ENCODE measurements at places on chromosomes 5 and 9.

- DNase-seq = no peak
Measured at GRCh38 chr5:149046196-149046829, 16.5 kb downstream of the SH3TC2 start.

DNA sequence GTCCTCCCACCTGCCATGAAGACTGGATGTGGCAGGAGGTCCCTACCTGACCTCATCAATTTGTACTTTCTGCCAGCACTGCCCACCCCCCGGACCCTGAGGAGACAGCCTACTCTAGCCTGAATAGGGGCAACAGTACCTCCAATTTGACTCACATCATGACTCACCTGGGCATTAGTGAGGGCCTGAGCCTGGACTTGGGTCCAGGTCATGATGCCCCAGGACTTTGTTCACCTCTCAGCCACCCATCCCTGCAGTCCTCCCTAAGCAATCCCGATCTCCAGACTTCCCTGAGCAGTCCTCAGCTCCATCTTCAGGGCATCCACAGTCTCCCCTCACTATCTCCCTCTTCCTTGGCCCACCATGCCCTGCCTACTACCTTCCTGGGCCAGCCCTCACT lies 28.1 kb downstream of the KIF2A start:
- no peak for DNase-seq

- no peak for DNase-seq
Measured at GRCh38 chr9:98967257-98967656, 23.6 kb downstream of the COL15A1 start.

DNA sequence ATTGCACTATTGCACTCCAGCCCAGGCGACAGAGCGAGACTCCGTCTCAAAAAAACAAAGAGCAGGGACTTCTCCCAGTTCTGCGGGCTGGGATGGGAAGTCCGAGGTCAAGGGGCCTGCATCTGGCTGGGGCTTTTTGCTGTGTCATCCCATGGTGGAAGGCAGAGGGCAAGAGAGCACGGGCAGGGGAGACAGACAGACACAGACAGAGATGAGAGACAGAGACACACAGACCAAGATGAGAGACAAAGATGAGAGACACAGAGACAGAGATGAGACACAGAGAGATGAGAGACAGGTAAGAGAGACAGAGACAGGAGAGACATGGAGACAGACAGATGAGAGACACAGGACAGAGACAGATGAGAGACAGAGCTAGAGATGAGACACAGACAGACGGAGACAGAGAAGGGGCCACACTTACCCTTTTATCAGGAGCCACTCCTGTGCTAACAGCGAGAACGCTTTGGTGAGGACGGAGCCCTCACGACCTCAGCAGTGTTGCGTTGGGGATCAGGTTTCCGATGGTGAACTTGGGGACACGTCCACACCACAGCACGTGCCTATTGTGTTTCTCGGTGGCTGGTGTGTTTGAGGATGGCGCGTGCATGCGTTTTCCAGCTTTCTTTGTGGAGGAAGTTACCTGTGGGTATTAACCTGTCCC lies 8.9 kb upstream of the TOR4A start:
- DNase-seq = no peak

- no peak for DNase-seq
Measured at GRCh38 chr9:105059252-105059651, 131.3 kb upstream of the ABCA1 start.

- DNase-seq = no peak
Measured at GRCh38 chr9:37239224-37239859, 119.0 kb downstream of the ZCCHC7 start.

GRCh38 chr5:180704362-180704761 lies 35.5 kb downstream of the OR2Y1 start:
- DNase-seq = no peak

DNA sequence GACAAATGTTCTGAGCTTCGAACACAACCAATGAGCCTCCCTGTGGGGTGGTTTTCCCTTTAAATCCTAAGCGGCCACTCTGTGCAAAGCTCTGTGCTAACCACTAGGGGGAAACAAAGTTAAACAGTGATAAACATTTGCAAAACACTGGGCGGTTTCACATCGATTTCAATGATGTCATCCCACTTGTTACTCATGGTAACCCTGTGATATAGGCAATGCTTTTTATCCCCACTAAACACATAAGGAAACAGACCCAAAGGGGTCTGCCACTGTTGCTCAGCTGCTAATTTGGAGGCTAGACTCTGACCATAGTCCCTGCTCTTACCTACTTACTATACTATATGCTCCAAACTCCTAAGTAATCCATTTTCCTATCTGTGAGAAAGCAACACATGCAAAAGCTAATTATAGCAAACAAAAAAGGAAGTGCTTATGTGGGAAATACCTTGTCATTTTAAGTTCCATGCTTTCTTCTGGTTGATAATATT lies 57.3 kb downstream of the PTPN3 start:
- peak; percentile 86 for DNase-seq

- DNase-seq = peak; percentile 58
Measured at GRCh38 chr5:38500573-38501260, 55.7 kb downstream of the LIFR start.

DNA sequence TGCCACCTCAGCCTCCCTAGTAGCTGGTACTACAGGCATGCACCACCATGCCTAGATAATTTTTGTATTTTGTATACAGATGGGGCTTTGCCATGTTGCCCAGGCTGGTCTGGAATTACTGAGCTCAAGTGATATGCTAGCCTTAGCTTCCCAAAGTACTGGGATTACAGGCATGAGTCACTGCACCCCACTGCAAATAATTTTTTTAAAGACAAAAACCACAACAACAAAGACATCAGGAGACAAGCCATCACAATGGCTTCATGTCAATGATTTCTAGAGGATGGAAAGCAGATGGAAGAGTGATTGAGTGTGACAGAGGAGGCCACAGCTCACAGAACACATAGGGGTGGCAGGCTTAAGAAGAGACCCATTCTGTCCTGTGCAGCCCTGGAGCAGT lies 97.9 kb upstream of the PCSK1 start:
- DNase-seq = no peak

GRCh38 chr5:50730336-50730735 lies 63.9 kb downstream of the PARP8 start:
- no peak for DNase-seq

- peak; percentile 49 for DNase-seq
Measured at GRCh38 chr5:758698-759053, 25.9 kb downstream of the ZDHHC11B start.

DNA sequence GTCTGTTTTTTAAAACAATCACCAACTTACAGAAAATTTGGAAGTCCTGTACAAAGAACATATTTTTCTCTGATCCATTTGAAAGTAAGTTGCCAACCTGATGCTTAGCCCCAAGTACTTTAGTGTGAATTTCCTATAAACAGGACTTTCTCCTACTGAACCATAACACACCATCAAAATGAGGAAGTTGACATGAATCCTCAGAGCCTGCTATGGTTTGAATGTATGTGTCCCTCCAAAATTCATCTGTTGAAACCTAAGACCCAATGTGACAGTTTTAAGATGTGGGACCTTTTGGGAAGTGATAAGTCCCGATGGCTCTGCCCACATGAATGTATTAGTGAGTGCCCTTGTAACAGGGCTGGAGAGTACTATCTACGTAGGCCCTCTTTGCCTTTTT lies 6.4 kb upstream of the ACOT12 start:
- no peak for DNase-seq

DNA sequence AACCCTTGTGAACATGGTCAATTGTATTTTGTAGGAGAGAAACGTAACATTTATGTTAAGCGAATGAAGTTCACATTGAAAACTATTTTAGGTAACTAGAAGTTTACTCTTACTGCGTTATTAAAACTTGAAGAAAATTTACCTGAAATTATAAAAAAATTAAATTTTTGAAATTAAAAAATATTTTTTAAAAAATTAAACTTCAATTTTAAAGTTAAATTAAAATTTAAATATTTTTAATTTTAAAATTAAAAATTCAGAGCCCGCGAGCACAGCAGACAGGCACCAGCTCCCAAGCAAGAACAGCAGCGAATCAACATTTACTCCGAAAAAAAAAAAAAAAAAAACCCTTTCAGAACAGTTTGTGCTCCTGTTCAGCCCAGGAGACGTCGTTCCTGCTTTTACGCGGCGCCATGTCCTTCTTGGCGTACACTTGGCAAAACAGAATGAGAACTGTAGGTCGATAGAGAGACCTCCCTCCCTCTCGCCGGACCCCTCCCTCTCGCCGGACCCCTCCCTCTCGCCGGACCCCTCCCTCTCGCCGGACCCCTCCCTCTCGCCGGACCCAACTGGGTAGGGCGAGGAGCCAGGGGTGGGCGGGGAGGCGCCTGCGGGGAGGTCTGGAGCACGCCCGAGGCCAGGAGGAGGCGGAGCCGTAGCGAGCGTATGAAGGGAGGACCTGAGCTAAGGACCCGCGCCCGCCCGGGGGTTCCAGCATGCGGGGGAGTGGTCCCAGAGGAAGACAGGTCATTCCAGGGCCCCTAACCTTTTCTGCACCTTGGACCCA lies 235.8 kb downstream of the ROR2 start:
- DNase-seq = peak; percentile 89

GRCh38 chr9:19028835-19029451 lies 4.1 kb downstream of the SAXO1 start:
- no peak for DNase-seq

GRCh38 chr5:154753792-154754191 lies 1.4 kb upstream of the LARP1 start:
- no peak for DNase-seq

DNA sequence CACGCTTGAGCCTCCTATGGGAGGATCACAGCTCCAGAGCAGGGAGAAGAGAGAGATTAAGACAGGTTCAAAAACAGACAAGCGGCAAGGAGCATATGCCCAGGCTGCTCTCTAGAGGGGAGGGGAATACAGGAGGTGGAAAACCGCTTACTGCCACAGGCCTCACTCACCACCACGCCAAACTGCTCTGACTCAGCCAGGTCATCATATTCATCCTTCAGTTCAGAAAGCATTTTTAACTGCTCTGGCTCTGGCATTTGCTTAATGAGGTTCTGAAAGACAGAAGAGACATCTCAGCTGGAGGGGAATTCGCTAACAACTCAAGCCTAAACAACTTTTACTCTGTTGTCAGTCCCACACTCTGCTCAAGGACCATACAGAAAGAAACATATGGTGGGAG lies 40.1 kb downstream of the PCDHGC5 start:
- DNase-seq = no peak

GRCh38 chr5:139886213-139886612 lies 90.6 kb downstream of the PSD2 start:
- DNase-seq = no peak

DNA sequence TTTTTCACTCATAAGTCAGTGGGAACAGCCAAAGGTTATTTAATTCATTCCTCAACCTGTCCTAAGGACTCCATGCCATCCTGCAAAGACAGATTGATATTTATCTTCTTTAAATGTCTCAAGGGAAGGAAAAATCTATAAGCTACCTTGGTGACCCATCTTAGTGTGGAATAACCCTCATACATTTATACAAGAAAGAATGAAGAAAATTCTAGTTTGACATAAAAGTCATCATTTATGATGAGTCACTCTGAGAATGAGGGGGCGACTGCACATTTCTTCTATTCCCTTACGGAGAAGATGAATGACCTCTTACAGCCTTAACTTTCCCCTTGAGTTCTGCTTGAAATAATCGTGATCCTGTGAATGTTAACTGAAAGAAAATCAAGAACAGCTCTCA lies 26.8 kb upstream of the NUDT12 start:
- DNase-seq = no peak

DNA sequence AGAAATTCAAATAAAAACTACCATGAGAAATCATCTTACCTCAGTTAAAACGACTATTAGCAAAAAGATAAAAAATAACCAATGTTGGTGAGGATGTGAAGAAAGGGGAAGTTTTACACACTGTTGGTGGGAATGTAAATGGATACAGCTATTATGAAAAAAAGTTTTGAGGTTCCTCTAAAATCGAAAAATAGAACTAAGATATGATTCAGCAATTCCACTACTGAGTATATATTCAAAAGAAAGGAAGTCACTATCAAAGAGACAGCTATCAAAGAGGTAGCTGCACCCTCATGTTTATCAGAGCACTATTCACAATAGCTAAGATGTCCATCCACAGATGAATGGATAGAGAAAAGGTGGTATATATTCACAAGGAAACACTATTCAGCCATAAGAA lies 1888.4 kb downstream of the MAT2B start:
- DNase-seq = no peak

DNA sequence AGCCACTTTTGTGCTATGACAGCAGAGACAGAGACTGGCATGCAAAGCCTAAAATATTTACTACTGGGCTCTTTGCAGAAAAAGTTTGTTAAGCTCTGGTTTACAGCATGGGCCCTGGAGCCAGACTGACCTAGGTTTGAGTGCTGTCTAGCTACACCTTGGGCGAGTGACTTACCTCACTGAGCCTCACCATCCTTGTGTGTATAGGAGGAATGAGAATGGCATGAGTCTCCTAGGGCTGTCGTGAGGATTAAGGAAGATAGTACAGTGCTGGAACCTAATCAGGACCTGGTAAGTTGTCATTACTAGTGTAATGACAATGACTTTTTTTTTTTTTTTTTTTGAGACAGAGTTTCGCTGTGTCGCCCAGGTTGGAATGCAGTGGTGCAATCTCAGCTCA lies 65.2 kb downstream of the MSX2 start:
- DNase-seq = peak; percentile 55

GRCh38 chr5:88682881-88683361 lies 200.1 kb downstream of the MEF2C start:
- DNase-seq = no peak

GRCh38 chr5:22850981-22851380 lies 2.2 kb downstream of the CDH12 start:
- no peak for DNase-seq

- DNase-seq = peak; percentile 92
Measured at GRCh38 chr5:141521244-141521781, 32.4 kb downstream of the PCDHGC5 start.

DNA sequence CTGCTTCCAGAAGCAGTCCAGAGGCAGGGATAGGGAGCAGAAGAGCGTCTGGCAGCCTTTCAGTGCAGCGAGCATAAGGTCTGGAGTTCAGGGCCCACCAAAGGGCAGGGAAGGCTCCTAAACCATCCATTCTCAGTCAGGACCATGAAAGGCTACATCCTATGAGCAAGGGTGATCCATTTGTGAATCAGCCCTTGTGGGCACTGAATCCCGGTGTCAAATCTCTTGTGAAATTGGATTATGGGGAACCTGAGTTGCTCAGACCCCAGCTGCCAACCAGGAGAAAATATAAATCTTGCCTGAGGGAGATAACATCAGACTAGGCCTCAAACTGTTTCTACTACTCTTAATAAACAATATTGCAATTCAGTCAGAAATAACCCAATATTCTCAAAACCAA lies 204.4 kb downstream of the SYK start:
- no peak for DNase-seq

- DNase-seq = no peak
Measured at GRCh38 chr5:141558150-141558549, 60.6 kb downstream of the DIAPH1 start.

GRCh38 chr5:94849324-94849723 lies 230.9 kb downstream of the SLF1 start:
- no peak for DNase-seq
